ENCODE measurements at places on chromosomes 2 and 18. TPM values are rescaled to one million over a fixed set of nuclear protein-coding genes. Genes with fewer than 3 reads are reported as not detected.

DNA sequence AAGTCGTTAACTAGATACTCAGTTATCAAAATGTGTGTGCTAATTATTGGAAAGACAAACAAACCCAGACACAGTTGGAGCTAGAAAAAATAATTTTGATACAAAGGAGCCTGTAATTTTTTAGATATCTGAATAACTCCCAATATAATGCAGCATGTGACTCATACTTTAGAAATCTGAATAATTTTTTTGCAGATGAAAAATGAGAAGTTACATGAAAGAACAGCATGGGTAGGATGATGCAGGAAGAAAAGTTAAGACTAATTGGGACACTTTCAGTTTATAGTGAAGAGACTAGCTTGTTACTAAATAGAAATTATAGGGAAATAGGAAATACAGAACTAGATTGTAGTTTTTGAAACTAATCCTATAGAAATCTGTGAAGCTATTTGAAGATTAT lies 945.8 kb downstream of the CBLN2 start:
- DNase-seq: no peak

The IL1R1 gene
- 58.7 TPM for polyA plus RNA-seq

The CCDC85A gene
- polyA plus RNA-seq: 0.18 TPM

The C2orf15 gene
- 0.88 TPM for polyA plus RNA-seq

The COLEC11 gene
- 155 TPM for polyA plus RNA-seq

- DNase-seq: no peak
These were observed 3.0 kb downstream of the PAX8 start for GRCh38 chr2:113275556-113276215.

GRCh38 chr2:180873219-180873618 lies 107.2 kb upstream of the UBE2E3 start:
- no peak for DNase-seq

DNA sequence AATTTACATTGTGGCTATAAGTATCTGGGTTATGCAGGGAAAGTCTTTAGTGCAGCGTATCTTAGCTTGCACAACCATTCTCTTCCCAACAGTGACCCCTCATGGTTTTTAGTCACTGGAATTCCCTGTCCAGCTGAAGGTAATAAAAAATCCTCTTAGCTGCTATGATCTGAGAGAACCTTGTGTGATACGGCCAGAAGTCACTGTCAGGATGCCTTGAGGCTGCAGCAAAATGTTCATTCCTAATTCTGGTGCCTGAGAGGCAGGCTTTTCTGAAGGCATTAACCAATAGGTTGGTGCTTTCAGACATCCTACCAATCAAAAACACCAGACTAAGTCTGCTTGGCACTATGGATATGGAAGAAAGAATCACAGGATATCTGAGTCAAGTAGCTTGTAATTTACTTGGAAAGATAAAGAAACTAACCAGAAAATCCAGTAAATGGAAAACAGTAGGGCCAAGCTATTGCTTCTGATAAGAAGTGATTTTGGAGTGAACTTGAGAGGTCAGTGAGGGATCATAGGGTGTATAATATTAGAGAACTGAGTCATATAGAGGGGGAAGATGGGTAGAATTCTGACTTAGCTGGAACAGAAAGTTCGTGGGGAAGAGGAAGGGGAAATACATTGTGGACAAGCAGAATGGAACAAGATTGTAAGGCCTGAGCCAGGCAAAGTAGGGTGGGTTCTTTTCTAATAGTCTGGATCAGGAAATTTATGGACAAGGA lies 89.0 kb upstream of the SLC14A2 start:
- DNase-seq: no peak

The DES gene
- polyA plus RNA-seq: 60.1 TPM

The AMER3 gene
- 0.46 TPM for polyA plus RNA-seq

The CRYGD gene
- polyA plus RNA-seq: not detected

The SERPINB11 gene
- polyA plus RNA-seq: not detected

- peak; percentile 8 for DNase-seq
These were observed 60.5 kb upstream of the KLF7 start for GRCh38 chr2:207226243-207226642.

The SOX11 gene
- polyA plus RNA-seq: not detected

- DNase-seq: no peak
These were observed 246.1 kb downstream of the EXOC6B start for GRCh38 chr2:72579591-72580180.

DNA sequence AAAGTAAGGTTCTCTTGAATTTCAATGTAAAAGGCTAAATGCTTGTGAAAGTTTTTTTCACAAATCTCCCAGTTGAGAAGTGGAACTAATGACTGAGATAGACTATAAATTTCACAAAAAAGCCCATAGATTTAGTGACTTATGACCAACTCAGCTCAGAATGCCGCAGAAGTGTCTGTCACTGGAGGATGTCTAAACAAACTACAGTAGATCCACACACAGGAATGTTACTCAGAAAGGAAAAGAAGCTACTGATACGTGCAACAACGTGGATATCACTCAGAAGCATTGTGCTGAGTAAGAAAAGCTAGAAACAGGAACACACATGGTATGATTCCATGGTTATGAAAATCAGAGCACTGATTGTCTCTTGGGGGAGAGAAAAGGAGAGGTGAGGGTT lies 151.9 kb downstream of the DOCK10 start:
- no peak for DNase-seq

The TRPM8 gene
- not detected for polyA plus RNA-seq

The POTEJ gene
- not detected for polyA plus RNA-seq

DNA sequence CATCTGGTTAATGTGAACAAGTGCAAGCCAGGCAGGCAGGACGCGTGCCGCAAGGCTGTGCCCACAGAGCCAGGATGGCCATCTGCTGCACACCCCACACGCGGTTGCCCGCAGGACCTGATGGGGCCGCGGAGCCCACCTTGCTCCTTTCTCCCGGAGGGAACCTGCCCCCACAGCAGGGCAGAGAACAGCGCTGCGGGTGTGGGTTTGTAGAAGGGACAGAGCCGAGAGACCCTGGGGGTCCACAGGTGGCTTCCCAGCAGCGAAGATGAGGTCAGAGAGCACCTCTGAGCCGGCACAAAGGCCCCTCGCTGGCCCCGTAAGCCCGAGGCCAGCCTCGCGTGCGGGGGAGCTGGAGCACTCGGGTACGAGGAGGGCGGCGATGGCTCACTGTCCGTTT lies 460.8 kb upstream of the SALL3 start:
- no peak for DNase-seq

GRCh38 chr2:241088376-241088775 lies 13.7 kb downstream of the MTERF4 start:
- DNase-seq: no peak

DNA sequence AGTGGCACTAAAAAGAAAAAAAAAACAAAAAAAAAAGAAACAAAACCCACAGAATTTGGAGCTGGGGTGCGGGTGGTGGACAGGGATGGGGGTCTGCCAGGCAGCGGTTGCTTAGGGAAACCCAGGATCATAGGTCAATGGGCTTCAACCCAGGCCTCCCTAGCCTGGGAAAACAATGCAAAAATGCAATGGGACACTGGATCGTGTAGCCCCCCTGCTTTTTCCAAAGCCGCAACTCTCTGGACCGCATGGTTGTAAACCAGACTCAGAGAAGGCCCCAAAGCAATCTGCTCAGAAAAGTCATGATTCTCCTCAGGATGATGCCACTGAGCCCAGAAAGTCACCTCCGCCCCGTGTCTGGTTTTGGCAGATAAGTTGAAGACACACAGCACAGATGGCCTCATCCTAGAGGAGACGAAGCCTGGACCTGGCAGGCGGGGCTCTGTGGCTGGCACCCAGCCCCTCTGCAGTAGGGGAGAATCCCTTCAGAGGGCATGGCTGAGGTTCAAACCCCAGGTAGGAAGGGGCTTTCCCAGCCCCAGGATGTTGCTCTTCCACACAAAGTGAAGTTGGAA lies 5.1 kb downstream of the DLX2 start:
- no peak for DNase-seq

The DNAJC5G gene
- polyA plus RNA-seq: 2.9 TPM

DNA sequence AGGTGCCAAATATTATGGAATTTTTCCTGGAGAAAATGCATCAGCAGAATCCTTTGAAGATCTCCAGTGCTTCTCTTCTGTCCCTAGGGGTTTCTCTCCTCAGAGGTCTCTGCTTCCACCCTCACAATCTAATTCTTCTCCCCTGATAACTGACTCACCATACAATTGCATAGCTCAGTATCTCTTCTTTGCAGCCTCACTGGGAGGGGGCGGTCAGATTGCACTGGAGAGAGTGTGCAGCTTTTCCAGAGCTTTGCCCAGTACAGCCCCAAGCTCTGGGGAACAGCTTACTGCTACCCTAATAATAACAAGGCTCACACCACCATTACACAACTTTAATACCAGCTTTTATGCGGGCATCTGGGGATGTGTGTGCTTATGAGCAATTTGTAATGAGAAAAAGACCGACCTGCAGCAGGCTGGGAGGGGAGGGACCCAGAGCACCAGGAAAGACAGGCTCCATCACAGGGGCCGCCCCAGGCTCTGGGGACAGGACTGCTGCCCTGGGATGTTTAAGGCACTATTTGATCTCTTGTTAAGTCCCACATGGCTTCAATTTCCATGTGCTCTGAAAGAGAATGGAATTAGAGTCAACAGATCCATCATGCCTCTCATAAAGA lies 276.6 kb upstream of the SIX2 start:
- DNase-seq: no peak

- DNase-seq: no peak
These were observed 122.7 kb downstream of the RAB3GAP1 start for GRCh38 chr2:135174810-135175093.

DNA sequence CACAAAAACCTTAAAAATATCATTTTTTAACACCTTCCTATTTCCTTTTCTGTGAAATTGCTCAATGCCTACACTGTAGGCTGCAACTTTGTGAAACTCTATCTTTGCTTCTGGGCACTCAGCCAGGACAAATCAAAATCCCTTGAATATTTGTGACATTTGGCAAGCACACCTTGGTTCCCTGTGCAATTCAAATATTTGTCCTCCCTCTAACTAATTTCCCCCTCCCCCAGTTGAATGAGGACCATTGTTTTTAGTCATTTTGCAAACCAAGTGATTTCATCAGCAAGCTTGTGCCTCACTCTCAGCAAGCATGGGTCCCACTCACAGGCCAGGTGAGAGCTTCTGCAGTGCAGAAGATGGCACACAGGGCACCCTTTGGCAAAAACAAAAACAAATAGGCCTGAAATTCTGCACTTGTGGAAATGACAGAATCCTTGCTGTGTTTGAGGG lies 541.5 kb downstream of the CNTNAP5 start:
- no peak for DNase-seq

The ABCG8 gene
- 0.11 TPM for polyA plus RNA-seq

The KCNG2 gene
- polyA plus RNA-seq: not detected

- no peak for DNase-seq
These were observed 884.8 kb upstream of the ZEB2 start for GRCh38 chr2:145404690-145405089.

DNA sequence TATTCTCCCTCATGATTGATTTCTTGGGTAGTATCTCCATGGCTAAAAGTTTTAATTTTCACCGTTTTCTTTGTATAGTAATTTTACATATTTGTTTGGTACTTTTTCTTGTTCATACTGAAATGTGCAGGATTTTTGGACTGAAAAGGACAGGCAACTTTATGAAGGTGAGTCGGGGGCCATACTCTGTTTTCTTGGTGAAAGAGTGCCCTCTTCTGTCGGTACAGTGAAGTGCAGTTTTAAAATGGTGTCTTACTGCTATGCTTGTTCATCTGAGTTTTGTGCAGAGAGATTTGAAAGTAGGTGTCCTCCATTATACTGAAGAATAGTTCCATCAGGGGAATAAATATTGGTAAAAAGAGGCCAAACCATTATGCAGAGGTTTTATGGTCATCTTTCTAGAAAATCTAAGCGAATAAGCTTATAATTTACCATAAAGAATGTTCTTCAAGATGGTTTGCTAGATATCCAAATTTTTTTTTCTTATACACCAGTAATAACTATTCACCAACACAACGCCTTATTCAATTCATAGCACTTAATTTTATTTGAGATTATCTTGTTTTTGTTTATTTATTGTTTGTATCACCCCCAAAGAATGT lies 8.7 kb upstream of the SERPINB13 start:
- DNase-seq: peak; percentile 51

DNA sequence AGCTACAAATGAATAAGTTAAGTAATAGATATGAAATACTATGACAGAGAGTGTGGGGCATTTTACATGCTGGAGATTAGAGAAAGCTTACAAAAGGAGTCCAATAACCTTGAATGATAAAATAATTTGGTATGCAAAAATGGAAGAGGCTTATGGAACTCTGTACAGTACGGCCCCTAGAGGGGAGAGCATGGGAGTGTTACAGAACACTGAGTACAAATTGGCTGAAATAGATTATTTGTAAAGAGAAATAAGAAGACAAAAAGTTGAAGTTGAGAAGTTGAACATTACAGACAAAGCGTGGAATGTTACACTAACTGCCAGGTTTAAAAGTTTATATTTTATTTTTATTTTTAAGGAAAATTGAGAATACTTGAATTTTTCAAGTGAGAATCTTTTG lies 192.1 kb upstream of the DOK6 start:
- DNase-seq: no peak

DNA sequence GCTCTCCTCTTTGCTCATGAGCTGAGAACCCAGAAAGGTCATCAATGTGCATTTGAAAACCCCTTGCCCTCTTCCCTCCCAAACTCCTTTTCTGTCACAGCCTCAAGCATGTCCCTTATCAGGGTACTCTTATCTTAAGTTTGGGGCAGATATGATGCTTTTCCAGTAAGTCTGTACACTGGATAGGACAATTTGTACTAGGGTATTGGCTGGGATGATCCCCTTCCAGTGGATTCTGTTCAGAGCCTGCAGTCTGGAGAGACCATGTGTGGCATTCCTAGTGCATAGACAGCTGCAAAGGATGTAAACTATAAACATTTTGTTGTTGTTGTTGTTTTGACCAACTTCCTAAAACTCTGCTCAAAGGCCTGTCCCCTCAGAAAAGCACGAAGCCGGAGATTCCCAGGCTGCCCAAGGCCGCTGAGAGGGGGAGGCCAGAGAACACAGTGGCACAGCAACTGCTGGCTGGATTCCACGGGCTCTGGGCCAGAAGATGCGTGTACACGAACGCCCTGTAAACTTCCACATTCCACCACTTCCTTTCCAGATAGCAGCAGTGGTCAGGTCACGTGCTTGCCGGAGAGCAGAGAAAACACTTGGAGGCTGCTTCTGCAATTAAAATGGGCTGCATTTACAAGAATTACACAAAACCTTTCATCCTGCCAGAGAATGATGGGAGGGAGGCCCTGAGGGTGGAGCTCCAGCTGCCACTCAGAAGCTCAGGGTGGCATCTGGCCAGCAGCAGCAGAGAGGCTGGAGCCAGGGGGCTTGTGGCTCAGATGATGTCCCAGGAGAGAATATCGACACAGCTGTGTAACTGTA lies 42.1 kb downstream of the BMP10 start:
- peak; percentile 99 for DNase-seq

DNA sequence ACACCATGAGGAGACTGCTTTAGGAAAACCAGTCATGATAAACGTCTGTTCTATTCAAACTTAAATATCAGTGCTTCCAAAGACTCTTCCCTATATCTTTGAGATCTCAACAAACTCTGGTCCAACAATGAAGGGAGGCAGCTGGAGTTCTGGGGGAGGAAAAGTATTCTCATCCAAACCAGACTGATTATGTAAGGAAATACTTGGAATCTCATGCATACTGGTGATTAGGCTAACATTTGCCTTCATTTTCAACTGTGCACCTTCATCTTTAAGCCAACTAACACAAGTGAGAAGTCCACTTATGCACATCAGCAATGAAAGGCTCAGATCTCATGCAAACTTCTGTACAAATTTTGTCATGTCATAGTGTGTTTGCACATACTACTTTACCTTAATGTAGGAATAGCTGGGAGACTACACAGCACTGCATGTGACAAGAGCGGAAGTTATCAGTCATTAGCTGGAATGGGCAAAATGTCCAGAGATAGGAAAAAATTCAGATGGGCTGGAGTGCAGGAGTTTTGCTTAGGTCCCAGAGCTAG lies 67.5 kb upstream of the STK17B start:
- no peak for DNase-seq

The PLGLB1 gene
- 3.1 TPM for polyA plus RNA-seq

Measured in adrenal gland (tissue), 19 donors.